ENCODE measurements at places on chromosomes 6 and 20. TPM values are rescaled to one million over a fixed set of nuclear protein-coding genes. Genes with fewer than 3 reads are reported as not detected.

Gene TGM3
- not detected for total RNA-seq

DNA sequence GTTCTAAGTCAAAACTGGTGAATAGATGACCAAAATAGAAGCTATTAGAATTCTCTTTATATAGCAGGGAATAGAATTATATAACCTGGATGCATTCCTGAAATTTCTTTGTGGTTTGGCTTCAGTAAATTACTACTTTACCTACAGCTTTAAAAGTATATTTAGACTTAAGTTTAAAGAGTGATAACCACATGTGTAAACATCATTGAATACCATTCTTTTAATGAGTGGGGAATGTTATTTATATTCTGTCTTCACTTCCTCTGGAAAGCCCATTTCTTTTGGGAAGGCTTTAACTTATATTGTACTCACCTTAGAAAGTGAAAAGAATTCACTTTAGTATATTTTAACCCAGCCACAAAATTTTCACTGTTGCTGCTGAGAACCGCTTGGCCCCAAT, 39.1 kb downstream of the PLEKHG1 start:
- DNase-seq, result no peak
- no peak overlapping the region for H3K27ac ChIP-seq
- no peak overlapping the region for H3K4me3 ChIP-seq
- no peaks in the 10 kb centered on the region for H3K27me3 ChIP-seq

GRCh38 chr20:57698116-57698866, 11.5 kb downstream of the PMEPA1 start:
- peaks cover 2% of the 10 kb centered on the region for H3K36me3 ChIP-seq
- peaks cover 92% of the 10 kb centered on the region for H3K4me1 ChIP-seq
- no peak for DNase-seq
- H3K27ac ChIP-seq, result peak overlapping the region; percentile 91
- peak overlapping the region; percentile 53 for H3K4me3 ChIP-seq
- H3K27me3 ChIP-seq, result no peaks in the 10 kb centered on the region

Gene WFDC8
- total RNA-seq, result not detected

DNA sequence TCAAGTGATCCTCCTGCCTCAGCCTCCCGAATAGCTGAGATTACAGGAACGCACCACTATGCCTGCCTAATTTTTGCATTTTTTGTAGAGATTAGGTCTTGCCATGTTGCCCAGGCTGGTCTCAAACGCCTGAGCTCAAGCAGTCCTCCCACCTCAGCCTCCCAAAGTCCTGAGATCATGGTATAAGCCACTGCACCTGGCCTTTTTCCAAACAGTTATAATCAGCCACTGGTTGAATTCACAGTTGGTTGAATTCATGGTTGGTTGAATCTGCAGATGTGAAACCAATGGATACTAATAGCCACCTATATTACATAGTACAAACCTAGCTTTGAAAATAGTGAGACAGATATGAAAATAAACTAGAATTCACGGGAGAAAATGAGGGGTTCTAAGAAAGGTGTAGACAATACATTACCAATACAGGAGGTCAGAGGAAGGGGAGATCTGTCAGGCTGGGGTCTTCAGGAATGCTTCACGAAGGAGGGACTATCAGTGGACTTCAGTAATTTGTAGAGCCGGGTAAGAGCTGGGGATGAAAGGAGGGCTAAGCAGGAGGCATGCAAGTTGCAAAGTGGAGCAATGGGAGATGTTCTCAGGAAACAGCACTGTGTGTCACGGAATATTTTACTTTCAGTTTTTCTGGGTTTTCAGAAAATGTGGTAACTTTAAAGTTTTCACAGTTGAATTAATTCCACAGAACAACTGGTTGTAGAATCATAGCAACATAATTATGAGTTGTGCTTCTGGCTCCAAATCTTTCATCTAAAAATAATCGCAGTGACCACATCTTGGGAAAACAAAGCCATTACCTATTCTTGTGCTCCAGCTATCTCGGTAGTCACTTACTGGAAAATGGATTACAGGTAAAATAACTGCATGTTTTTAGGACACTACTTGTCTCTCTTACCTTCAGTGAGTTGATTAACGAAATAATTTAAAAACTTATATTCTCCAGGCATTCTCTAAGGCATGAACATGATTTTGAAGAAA, 12.9 kb upstream of the CEP85L start:
- no peaks in the 10 kb centered on the region for H3K36me3 ChIP-seq
- no peak overlapping the region for H3K4me3 ChIP-seq
- no peak for DNase-seq
- H3K4me1 ChIP-seq, result peaks cover 28% of the 10 kb centered on the region

- DNase-seq, result no peak
- peaks cover 40% of the 10 kb centered on the region for H3K36me3 ChIP-seq
- H3K27ac ChIP-seq, result no peak overlapping the region
Measured at GRCh38 chr6:15642276-15642675, 20.6 kb downstream of the DTNBP1 start.

DNA sequence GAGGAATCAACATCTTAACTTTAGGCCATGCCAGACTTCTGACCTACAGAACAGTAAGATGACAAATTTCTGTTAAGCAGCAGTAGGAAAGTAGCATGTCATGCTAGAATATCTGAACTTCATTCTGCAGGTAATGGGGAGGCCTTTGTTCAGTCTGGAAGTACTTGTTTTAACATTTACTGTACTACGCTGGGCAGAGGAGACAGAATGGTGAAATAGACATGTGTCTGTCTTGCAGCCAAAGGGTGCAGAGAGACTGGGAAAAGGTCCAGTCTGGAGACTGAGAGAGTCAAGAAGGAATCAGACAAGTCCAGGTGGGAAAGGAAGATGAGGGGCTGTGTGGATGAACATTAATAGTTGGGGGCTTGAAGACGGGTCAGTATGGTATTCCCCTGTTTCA, 17.5 kb upstream of the ZBTB2 start:
- H3K27me3 ChIP-seq, result no peaks in the 10 kb centered on the region
- no peak for DNase-seq
- H3K4me3 ChIP-seq, result no peak overlapping the region
- peaks cover 40% of the 10 kb centered on the region for H3K36me3 ChIP-seq

GRCh38 chr6:42808492-42809483, 26.9 kb downstream of the BICRAL start:
- peaks cover 7% of the 10 kb centered on the region for H3K4me1 ChIP-seq
- peaks cover 1% of the 10 kb centered on the region for H3K36me3 ChIP-seq
- H3K27me3 ChIP-seq, result no peaks in the 10 kb centered on the region
- DNase-seq, result no peak
- H3K4me3 ChIP-seq, result no peak overlapping the region

Gene HS3ST5
- 0.05 TPM for total RNA-seq

DNA sequence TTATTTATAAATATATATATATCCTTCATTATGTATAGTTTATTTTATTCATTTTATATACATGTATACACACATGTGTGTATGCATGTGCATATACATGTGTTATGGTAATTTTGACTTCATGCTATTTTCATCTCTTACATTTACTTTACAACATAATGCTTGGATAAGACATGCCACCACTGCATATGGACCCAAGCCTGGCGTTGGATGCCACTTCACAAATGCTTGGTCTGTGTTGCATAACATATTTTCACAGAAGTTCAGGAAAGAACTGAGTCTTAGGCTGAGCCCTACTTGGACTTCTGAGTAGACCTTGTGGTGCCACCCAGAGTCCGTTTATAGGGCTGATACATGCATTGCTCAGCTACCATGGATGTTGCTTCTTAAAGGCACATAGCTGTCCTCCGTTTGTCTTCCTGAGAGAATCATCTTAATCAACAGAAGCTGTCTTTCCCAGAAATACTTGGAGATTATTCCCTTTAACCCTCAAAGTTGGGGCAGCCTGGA, 337.8 kb downstream of the BTBD3 start:
- H3K36me3 ChIP-seq, result no peaks in the 10 kb centered on the region
- H3K27me3 ChIP-seq, result peaks cover 2% of the 10 kb centered on the region
- no peak for DNase-seq
- H3K4me1 ChIP-seq, result peaks cover 5% of the 10 kb centered on the region
- no peak overlapping the region for H3K4me3 ChIP-seq

GRCh38 chr20:58264271-58264670, 35.8 kb upstream of the ANKRD60 start:
- H3K36me3 ChIP-seq, result peaks cover 17% of the 10 kb centered on the region
- no peaks in the 10 kb centered on the region for H3K4me1 ChIP-seq
- no peak overlapping the region for H3K27ac ChIP-seq
- H3K27me3 ChIP-seq, result no peaks in the 10 kb centered on the region

Gene FAM209B
- total RNA-seq, result not detected

Gene GMNN
- total RNA-seq, result 22.9 TPM

DNA sequence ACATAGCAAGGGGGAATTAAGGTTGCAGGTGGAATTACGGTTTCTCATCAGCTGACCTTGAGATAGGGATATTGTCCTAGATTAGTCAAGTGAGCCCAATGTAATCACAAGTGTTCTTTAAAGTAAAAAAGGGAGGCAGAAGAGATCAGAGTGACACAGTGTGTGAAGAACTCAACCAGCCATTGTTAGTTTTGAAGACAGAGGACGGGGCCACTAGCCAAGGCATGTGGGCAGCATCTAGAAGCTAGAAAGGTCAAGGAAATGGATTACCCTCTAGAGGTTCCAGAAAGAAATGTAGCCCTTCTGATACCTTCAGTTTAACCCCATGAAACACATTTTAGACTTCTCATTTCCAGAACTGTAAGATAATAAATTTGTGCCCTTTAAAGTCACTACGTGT, 18.5 kb upstream of the TSPYL1 start:
- peaks cover 3% of the 10 kb centered on the region for H3K36me3 ChIP-seq
- no peak overlapping the region for H3K4me3 ChIP-seq
- peaks cover 19% of the 10 kb centered on the region for H3K4me1 ChIP-seq
- no peak for DNase-seq
- no peak overlapping the region for H3K27ac ChIP-seq

GRCh38 chr20:23235173-23236027, 115.2 kb upstream of the NXT1 start:
- peaks cover 7% of the 10 kb centered on the region for H3K27me3 ChIP-seq
- H3K27ac ChIP-seq, result peak overlapping the region; percentile 24
- H3K4me3 ChIP-seq, result no peak overlapping the region
- DNase-seq, result no peak
- peaks cover 14% of the 10 kb centered on the region for H3K36me3 ChIP-seq

DNA sequence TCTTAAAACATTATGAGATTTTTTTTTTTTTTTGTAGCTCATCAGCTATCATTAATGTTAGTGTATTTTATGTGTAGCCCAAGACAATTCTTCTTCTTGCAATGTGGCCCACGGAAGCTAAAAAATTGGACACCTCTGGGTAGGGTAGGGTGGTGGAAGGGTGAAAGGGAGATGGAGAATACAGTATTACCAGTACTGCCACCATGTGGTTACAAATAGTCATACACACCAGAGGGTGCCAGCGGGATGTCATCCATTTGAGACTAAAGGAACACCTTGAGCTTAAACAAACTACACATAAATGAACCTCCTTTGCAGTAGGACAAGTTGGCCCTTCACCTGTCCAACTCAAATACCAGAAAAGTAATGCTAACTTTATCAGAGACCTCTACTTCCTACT, 601.9 kb downstream of the HTR1B start:
- H3K4me3 ChIP-seq, result no peak overlapping the region
- H3K36me3 ChIP-seq, result no peaks in the 10 kb centered on the region
- no peak for DNase-seq
- H3K27ac ChIP-seq, result no peak overlapping the region
- H3K4me1 ChIP-seq, result peaks cover under 1% of the 10 kb centered on the region
- peaks cover 6% of the 10 kb centered on the region for H3K27me3 ChIP-seq

GRCh38 chr6:157381631-157382621, 936 bp downstream of the ZDHHC14 start:
- H3K4me3 ChIP-seq, result peak overlapping the region; percentile 79
- peaks cover 19% of the 10 kb centered on the region for H3K4me1 ChIP-seq
- H3K36me3 ChIP-seq, result no peaks in the 10 kb centered on the region
- no peaks in the 10 kb centered on the region for H3K27me3 ChIP-seq
- peak overlapping the region; percentile 34 for H3K27ac ChIP-seq
- no peak for DNase-seq

- DNase-seq, result no peak
- H3K27me3 ChIP-seq, result no peaks in the 10 kb centered on the region
- H3K4me1 ChIP-seq, result peaks cover 24% of the 10 kb centered on the region
- no peak overlapping the region for H3K4me3 ChIP-seq
Measured at GRCh38 chr6:112851146-112851545, 504.0 kb downstream of the RFPL4B start.

DNA sequence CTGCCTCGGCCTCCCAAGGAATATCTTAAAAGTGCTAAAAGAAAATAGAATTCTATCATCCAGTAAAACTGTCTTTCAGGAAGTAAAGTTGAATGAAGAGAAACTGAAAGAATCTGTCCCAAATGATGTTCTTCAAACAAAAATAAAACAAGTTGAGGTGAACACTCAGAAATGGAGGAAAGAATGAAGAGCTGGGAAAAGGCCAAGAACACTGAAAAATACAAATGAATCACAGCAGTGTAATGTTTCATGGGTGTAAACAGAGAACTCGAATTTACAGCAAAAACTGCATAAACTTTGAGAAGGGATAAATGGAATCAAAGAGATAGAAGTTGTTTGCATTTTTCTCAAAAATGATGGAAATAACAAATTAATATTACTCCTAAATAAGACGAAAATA, 317.3 kb downstream of the TAF4 start:
- H3K36me3 ChIP-seq, result no peaks in the 10 kb centered on the region
- DNase-seq, result no peak
- H3K4me1 ChIP-seq, result peaks cover 39% of the 10 kb centered on the region
- no peak overlapping the region for H3K27ac ChIP-seq

Gene PCSK2
- not detected for total RNA-seq

GRCh38 chr6:170291271-170292110, 613 bp upstream of the DLL1 start:
- peak; percentile 88 for DNase-seq
- peak overlapping the region; percentile 64 for H3K4me3 ChIP-seq
- H3K27me3 ChIP-seq, result peaks cover 55% of the 10 kb centered on the region
- H3K4me1 ChIP-seq, result peaks cover 46% of the 10 kb centered on the region
- H3K36me3 ChIP-seq, result no peaks in the 10 kb centered on the region

DNA sequence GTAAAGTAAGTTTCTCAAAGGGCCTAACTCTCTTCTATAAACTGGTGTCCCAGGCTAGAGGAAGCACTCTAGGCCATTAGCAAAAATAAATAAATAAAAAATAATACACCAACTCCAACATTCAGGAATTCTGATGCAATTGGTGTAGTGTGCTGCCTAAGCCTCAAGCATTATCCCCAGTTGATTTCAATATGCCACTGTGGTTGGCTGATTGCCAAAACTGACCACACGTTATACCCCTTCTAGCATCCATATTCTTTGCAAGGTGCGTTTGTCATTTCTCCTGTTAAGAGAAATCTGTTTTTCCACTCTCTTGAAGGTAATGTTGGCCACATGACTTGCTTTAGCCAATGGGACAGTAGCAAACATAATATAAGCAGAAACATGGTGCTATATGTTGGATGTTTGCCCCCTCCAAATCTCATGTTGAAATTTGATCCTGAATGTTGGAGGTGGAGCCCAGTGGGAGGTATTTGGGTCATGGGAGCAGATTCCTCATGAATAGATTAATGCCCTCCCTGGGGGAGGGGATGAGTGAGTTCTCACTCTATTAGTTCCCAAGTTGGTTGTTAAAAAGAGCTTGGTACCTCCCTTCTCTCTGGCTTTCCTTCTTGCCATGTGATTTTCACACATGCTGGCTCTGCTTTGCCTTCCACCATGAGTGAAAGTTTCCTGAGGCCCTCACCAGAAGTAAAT, 71.9 kb upstream of the PLCB4 start:
- DNase-seq, result no peak
- no peak overlapping the region for H3K27ac ChIP-seq
- H3K4me3 ChIP-seq, result no peak overlapping the region

Data from chondrocyte (in vitro differentiated cells).